Activated CD8-positive, alpha-beta memory T cell treated with anti-CD3 and anti-CD28 coated beads for 48 hours (primary cell): ENCODE measurements at places on chromosomes 2 and 18.

DNA sequence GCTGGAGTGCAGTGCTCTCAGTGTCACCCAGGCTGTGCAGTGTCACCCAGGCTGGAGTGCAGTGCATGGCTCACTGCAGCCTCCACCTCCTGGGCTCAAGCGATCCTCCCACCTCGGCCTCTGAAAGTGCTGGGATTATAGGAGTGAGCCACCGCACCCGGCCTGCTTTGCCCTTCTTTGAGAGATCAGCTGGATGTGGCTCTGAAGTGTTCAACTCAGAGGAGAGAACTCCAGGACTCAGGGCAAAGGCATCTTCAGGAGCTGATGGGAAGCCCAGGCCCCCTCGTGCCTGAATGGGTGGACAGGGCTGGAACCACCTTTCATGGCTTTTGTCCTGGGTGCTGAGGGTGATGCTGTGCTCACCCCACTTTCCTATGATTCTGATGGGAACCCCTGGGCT lies 52.0 kb upstream of the HAAO start:
- no peak for DNase-seq

- DNase-seq: no peak
These were observed 623.8 kb upstream of the NXPH2 start for GRCh38 chr2:139403948-139404347.

DNA sequence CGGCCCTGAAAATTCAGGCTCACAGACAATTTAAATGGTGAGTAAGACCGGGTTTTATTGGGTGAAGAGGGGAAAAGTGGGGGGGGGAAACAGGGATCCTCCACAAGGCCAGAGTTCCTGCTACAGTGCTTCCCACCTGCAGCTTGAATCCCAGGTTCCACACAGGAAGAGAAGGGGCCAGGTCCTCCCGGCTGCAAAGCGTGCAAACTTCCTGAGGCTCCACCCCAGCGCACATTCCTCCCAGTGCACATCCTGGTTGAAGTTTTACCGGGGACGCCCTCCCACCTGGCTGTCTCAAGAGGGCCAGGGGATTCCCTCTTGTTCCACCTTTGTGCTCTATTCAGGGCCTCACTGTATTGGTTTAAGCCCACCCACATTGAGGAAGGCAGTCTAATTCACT lies 347.7 kb upstream of the REG3G start:
- no peak for DNase-seq

DNA sequence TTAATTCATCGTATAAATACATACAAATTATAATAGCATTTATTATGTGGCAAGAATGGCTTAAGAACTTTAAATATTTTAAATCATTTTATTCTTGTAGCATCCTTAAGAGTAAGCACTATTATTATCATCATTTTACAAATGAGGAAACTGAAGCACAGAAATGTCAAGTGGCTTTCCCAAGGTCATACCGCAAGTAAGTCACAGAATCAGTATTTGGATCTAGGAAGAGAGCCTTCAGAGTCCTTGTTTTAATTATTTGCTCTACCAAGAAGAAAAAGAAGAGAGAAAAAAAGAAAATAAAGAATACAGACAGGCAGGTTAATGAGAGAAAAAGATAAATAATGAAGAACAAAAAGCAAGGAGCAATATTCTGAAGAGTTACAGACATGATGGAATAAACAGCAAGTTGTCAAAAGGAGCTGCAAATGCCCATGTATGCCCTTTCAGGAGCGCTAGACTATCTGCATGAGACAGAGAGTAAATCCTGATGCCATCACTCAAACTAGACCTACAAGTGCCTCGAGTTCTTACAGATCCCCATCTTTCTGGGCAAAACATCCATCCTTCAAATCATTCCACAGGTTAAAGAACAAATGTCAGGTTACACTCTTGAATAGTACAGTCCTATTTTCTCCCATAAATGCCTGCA lies 57.8 kb upstream of the ETAA1 start:
- DNase-seq: no peak

GRCh38 chr2:169897834-169898233 lies 70.6 kb downstream of the UBR3 start:
- no peak for DNase-seq

DNA sequence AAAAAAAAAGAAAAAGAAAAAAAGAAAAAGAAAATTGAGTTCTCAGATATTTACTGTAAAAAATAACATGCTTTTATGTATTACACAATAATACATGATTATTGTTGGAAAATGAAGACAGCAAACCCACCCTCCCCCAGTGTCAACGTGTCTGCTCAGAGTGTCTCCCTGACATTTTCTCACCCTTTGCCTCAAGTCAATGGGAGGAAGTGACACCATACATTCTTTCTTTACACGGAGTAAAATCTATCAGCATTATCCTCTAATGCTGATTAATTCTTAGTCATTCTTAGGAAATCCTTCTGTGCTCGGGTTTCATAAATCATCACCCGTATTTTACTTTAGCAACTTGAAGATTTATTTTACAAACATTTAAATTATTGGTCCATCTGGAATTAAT lies 32.0 kb downstream of the CTAGE1 start:
- DNase-seq: no peak

GRCh38 chr2:8517850-8518498 lies 163.9 kb upstream of the ID2 start:
- DNase-seq: no peak

- no peak for DNase-seq
These were observed 31.1 kb downstream of the SLC40A1 start for GRCh38 chr2:189549449-189549832.

DNA sequence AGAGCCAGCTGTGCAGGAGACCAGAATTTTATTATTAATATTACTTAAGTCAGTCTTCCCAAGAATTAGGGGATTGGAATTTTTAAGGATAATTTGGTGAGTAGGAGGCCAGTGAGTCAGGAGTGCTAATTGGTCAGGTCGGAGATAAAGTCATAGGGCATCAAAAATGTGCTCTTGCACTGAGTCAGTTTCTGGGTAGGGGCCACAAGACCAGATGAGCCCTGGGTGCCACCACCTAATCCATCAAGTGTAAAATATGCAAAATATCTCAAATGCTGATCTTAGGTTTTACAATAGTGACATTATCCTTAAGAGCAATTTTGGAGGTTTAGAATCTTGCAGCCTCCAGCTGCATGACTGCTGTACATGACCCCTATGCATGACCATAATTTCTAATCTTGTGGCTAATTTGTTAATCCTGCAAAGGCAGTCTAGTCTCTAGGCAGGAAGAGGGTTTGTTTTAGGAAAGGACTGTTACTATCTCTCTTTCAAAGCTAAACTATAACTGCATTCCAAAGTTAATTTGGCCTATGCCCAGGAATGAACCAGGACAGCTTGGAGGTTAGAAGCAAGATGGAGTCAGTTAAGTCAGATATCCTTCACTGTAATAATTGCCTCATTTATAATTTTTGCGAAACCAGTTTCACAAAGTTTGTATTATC lies 215.9 kb downstream of the RNF152 start:
- no peak for DNase-seq

DNA sequence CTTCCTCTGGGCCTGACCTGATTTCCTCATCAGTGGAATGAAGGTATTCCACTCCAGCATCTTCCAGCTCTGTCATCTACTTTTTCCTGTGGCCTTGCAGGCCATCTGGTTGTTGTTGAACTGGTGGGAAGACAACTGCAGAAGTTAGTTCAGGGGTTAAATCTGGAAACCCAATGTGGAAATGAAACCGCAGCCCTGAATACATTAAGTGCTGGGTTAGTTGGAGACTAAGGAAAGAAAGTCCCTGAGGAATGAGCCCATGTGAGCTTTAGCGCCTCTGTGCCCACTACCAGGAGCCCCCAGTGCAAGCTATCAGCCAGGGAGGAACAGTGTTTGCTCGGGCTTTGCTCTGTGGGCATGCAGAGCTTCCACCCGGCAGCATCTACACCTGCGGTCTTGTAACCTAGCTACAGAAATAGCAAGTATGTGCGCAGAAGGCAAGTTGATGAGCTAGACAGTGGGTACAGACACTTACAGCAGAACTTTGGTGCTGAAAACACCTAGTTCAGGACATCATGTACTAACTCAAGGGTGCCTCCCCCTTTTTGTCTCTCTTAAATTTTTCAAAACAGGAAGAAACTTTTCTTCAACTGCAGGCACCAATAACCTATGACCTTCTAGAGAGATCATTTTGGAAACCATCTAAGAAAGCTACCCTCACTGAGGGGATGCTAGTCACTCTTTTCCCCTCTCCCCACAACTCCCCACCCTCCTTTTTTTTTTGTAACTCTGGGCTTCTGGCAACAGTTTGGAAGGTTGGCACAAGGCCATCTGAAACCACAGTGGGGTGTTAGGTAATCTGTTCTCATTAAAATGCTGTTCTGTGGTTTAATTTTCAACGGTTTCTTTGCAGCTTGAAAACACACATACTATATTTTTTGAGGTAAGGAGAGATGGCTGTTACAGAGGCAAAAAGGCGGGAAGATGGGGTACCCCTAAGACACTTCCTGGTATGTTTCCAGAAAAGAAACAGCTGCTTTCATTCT lies 18.3 kb upstream of the CXCR4 start:
- no peak for DNase-seq

GRCh38 chr18:22182884-22183697 lies 13.7 kb downstream of the GATA6 start:
- no peak for DNase-seq

GRCh38 chr2:38619458-38620164 lies 16.9 kb upstream of the HNRNPLL start:
- DNase-seq: no peak

DNA sequence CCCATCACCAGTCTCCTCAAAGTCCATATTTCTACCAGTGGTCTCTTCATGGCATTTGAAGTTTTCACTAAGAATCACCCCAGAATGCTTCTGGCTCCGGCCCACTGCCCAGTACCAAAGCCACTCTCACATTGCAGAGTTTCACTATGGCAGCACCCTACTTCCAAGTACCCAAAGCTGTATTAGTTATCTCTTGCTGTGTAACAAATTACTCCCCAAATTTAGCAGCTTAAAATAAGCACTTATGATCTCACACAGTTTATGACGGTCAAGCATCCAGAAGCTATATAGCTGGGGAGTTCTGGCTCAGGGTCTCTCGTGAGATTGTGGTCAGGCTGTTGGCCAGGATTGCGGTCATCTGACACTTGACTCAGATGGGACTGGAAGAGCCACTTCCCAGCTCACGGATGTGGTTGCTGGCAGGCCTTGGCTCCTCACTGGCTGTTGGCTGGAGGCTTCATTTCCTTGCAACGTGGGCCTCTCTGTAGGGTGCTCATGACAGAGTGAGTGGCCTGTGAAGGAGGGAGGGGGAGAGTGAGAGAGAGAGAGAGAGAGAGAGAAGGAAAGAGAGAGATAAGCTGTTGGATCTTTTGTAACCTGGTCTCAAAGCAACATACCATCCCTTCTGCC lies 189.5 kb downstream of the CTIF start:
- DNase-seq: no peak

DNA sequence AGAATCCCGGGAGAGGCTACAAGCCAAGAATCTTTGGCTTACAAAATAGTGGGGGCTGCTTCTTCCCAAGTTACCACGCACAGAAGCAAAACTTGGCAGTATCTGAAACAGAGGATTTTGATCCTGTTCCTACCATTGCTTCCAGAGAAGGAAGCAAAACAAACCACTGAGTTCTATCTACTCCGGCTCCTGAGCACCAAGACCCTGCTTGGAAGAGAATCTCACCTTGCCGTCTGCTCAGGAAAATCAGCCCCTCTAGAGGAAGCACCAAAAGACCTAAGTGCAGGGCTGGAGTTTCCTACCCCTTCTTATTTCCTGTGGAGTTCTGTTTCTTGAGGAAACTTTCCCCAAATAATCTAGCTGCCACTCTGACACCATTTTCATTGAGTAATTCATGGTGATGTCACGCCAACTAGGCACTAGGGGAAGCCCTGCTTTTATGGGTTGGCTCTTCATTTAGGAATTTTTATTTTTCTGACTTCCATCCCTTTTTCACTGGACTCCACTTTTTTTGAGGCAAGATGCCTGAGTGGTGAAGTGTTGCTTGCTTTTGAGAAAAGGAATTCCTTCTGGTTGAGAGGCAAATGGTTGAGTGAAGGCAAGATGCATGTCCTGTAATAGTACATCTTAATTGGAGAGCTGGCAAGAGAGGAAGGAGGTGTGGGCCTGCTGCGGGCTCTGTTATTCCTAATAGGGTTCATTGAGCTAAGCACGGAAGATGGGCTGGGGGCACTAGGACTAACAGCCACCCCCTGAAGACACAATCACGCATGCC lies 36.8 kb upstream of the EML4 start:
- DNase-seq: no peak

DNA sequence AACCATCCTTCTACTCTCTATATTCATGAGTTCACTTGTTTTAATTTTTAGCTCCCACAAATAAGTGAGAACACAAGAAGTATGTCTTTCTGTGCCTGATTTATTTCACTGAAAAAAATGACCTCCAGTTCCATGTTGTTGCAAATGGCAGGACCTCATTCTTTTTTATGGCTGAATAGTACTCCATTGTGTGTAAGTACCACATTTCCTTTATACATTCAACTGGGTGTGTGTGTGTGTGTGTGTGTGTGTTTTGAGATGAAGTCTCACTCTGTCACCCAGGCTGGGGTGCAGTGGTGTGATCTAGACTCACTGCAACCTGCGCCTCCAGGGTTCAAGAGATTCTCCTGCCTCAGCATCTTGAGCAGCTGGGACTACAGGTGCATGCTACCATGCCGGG lies 41.2 kb downstream of the KCNG3 start:
- DNase-seq: no peak

- no peak for DNase-seq
These were observed 154.4 kb upstream of the COL3A1 start for GRCh38 chr2:188819792-188820191.
